Right forelimb (tissue), 1 donor: ENCODE measurements at places on chromosomes 6 and 20.

GRCh38 chr6:109088995-109089394 lies 5.7 kb downstream of the SESN1 start:
- DNase-seq = no peak

DNA sequence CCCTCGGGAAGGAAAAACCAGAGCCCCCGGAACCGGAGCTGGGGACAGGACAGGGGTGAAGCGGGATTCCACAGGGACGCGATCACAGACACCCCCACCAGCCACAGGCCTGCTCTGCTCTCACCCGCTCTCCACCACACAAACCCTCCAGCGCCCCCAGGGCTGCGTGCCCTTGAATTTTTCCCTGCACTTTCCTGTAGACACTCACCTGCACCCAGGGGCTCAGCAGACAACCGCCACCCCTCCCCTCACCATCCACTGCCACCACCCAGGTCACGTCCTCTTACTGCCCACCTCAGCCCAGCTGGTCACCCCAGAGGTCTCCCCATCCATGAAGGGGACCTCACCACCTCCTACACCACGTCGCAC lies 631 bp downstream of the ULBP2 start:
- no peak for DNase-seq

GRCh38 chr6:110878751-110879522 lies 4.4 kb downstream of the AMD1 start:
- no peak for DNase-seq

DNA sequence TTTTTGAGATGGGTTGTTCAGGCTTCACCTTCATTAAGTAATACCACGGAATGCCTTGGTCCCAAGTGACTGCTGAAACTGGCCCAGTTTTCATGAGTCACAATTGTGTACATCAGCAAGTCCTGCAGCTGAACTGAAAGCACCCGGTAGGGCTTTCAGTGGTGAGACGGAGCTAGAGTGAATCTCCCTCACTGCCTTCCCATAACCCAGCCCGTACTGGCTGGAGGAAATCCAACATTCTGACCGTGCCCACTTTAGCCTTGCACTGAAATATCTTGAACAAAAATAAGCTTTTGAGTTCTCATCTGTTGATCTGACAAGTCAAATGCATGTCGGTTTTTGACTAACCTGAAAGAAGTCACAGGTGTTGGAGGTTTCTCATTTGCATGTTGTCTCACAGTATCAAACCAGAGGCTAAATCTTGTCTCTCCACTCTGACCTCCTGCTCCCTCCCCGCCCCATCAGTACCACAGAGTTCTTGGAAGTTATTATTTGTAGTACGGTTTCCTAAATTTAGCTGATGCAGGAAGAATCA lies 35.9 kb downstream of the DUSP22 start:
- DNase-seq = no peak

GRCh38 chr6:167044696-167045095 lies 45.5 kb downstream of the CEP43 start:
- no peak for DNase-seq

DNA sequence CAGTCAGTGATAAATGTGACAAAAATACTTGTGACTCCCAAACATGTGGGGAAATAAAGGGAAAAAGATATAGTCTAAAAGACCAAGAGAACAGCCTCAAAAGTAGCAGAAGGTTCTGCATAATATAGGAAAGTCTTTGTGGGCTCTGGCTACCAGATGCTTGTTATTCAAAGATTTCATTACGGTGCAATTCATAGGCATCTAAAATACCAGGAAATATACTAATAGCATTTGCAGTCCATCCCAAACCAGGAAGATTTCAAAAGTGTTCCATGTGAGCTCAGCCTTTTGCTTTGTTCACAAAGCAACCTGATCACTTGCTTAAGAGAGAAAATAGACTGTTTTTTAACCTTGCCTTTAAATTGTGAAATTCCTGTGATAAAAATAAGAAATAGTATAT lies 506.7 kb upstream of the MARCKS start:
- no peak for DNase-seq

DNA sequence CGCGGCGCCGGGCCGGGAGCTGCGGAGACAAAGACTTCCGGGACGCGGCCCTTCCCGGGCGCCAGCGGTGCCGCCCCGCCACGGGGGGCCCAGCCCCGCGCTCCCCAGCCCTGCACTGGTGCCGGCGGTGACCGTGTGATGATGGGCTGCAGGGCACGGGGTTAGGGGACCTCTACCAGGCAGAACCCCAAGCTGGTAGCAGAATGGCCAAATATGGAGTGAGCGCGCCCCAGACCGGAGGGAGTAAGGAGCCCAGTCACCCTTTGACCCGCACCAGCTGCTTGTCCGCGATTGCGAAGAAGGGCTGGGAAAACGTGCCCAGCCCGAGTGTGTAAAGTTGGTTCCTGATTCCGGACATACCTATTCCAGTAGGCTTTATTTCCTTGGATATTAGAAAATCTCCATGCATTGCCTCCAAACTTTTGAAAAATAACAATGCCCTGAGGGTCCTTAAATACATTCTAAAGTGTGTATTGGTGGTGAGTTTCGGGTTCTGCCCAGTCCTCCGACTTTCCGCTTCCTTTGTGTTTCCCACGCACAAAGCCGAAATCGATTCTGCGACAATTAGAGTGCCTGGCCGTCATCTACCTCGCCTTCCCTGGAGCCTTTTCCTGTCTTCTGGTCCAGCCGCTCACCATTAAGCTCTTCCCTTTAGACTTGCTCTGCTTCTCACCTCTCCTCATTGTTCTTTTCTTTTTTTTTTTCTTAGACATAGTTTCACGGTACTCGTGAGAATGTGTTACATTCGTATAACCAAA lies 1.1 kb downstream of the ABRACL start:
- DNase-seq = peak; percentile 69

DNA sequence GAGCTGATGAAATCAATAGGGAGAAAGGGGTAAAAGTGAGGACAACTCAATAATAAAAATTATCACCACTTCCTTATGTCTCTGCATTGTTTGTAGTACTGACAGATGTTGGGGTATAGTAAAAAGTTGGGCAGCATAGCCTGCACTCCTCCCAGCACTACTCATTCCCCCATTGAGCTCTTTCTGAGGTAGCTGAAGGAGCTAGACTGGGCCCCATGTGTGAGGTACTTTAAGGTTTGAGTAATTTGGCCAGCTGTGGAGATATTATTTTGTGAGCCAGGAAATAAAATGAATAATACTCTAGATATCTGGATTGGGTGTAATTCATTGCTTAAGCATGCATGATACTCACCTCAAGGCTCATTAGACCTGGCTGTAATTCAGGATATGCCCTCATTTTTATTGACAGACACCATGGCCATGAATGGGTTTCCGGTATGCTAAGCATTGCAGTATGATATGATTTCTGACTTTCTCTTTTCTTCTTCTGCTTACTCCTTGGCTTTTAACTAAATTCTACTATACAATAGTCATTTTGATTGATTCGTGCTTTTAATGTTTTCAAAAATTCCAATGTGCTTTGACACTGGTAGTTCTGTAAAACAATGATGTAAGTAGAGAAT lies 283.9 kb upstream of the RIMS1 start:
- no peak for DNase-seq

DNA sequence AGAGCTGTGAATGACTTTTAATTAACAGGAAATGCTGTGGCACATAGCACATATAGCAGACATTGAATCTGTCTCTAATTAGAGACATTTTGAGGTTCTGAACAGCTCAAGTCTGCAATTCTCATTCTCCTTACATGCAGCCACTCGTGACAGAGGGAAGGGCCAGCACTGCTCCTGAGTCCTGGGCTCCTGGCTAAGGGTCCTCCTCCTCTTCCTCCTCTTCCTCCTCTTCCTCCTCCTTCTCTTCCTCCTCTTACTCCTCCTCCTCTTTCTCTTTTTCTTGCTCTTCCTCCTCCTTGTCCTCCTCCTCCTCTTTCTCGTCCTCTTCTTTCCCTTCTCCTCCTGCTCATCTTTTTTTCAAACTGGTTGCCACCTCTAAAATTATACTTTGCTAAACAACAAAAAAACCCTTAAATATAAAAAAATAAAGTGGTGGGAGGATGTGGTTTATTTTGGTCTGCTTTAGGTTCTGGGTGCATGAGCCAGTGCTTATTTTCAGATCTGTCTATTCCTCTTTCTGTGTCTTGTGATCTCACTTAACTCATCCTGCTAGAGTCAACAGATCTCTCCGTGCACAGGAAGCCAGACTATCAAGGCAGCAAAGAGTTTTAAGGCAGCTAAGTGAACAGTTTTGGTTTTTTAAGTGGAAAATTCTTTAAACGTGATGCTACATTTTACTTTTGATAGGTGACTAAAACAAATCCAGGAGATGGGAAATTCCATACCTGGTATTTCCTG lies 159.3 kb downstream of the CD83 start:
- DNase-seq = no peak

DNA sequence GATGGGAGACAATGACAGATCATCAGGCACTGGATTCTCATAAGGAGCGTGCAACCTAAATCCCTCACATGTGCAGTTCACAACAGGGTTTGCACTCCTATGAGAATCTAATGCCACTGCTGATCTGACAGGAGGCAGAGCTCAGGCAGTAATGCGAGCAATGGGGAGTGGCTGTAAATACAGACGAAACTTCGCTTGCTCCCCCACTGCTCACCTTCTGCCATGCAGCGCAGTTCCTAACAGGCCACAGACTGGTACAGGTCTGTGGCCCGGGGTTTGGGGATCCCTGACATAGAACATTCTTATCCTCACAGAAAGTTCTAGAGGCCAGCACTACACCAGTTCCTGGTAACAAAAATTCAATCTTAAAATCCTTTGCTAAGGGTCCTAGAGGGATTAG lies 23.2 kb downstream of the RRAGD start:
- DNase-seq = no peak

DNA sequence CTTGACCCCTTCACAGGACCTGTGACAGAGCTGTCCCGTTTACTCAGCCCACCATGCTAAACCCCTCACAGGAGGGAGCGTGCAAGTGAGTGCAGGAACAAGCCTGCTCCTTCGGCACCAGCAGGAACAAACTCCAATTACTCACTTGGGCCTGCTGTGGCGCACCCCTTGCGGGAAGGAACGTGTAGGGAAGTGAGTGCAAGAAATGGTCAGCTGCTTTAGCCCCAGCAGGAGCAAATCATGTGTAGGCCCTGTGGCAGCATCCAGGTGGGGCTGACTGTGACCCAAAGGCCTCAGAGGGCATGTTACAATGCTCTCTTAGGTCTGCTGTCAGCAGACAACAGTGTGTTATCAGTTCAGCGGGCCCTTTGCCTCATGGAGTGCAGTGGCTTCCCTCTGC lies 574.4 kb downstream of the PRKN start:
- no peak for DNase-seq

DNA sequence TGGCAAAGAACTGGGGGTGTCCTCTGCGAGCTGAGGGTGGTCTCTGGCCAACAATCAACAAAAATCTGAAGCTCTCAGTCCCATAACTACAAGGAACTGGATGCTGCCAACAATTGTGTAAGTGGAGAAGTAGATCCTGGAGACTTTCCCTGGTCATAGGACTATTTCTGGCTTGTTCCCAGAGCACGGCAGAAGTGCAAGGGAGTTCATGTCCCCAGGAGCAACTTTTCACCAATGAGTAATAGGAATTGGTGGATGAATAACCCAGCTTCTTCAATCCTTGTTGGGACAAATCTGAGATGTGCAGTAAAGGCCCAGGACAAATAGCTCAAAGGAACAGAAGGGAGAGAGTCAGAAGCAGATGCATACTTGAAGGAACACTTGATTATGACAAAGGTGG lies 95.5 kb downstream of the QRSL1 start:
- no peak for DNase-seq

DNA sequence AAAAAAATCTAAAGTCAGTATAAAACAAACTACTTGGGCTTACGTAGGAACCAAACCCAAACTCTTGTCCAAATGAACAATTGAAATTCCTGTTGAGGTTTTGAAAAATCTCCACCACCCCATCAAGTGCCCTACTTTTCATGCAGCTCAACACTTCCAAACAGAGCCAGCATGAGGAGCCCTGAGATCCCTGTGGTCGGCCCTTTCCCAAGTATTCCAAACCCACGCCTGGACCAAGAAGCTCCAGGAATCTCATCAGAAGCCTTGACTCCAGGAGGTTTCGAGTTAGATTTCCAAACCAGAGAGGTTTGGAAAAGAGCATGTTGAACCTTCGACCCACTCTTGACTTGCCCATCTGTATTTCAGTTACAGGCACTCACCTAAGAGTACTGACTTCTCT lies 179.3 kb downstream of the MTFR2 start:
- no peak for DNase-seq

- no peak for DNase-seq
Measured at GRCh38 chr6:16140607-16141006, 11.7 kb downstream of the MYLIP start.

DNA sequence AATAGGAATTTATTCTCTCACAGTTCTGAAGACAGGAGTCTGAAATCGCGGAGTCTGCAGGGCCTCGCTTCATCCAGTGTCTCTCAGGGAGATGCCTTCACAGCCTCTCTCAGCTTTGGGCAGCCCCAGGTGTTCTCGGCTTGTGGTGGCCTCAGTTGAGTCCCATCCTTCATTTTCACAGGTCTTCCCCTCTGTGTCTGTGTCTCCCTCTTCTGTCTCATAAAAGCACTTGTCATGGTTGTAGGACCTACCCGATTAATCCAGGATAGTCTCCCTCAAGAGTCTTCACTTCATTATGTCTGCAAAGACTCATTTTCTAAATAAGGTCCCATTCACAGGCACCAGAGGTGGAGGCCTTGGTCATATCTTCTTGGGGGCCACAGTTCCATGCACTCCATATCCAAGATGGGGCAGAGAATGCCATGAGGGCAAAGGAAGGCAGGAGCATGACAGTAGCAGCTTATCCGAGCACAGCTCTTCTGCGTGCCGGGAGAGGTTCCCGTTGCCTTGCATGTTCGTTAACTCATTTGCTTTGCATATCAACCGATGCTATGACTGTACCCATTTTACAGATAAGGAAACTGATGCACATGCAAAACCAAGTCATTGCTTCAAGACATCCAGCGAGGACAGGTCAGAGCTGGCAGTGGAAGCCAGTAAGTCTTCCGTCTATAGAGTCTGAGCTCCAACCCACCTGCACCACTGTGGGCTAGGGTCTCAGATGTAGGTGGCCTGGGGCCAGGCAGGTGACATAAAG lies 363.8 kb upstream of the SULF2 start:
- no peak for DNase-seq

- no peak for DNase-seq
Measured at GRCh38 chr6:138774370-138774769, 801 bp downstream of the CCDC28A start.

- peak; percentile 59 for DNase-seq
Measured at GRCh38 chr6:35052694-35053565, 88.2 kb downstream of the TCP11 start.

DNA sequence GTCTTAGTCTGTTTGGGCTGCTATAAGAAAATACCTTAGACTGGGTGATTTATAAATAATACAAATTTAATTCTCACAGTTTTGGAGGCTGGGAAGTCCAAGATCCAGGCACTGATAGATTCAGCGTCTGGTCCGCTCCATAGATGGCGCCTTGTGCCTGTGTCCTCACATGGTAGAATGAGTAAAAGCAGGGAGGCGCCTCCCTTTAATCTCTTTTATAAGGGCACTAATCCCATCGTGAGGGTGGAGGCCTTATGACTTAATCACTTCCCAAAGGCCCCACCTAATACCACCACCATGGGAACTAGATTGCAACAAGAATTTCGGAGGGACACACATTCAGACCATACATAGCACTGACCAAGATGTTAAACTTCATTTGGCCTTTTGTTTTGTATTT lies 91.2 kb upstream of the TMEM181 start:
- no peak for DNase-seq
